DMS53 (cell line): ENCODE measurements at places on chromosomes 7 and 10.

DNA sequence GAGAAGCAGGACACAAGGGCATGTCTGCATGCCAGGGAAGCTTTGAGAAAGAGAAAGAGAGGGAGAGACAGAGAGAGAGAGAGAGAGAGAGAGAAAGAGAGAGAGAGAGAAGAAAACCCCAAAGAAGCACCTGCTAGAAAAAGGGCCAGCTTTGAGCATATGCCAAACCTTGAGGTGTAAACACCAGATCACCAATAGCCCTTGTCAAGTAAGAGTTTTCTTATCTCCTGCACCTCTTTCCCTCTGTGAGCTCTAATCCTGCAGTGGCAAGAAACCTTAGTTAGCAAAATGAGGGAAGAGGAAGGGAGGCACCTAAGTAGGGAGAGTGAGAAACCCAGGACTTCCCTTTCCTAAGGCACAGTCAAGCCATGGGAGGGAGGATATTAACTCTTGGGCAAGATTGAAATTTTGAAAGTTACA is 11.3 kb upstream of the TRDMT1 start:
- no peak for DNase-seq

- peak; percentile 73 for DNase-seq
Observed at GRCh38 chr10:77926566-77927401, at the start of gene DLG5. TSS of gene DLG5 (minus strand) at chr10:77926755. CDS start at chr10:77926520, 235 bp downstream.

- no peak for DNase-seq
Observed at GRCh38 chr10:91680487-91680886, 47.6 kb upstream of the PPP1R3C start.

- peak; percentile 93 for DNase-seq
Observed at GRCh38 chr7:123594813-123595241, 6.8 kb upstream of the ASB15 start.

GRCh38 chr7:35037211-35037525 is at the start of gene DPY19L1:
TSS of gene DPY19L1 (minus strand) at chr7:35037485. CDS start at chr7:35037394, 91 bp downstream.
- DNase-seq, result no peak

GRCh38 chr10:131231323-131231964 is 80.1 kb downstream of the TCERG1L start:
- DNase-seq, result no peak
